ENCODE measurements at places on chromosomes 12 and 14. TPM values are rescaled to one million over a fixed set of nuclear protein-coding genes. Genes with fewer than 3 reads are reported as not detected.
A peak's percentile ranks its signal among the peaks of the same experiment; 100 is the strongest.

Gene FITM1
- total RNA-seq, result 0.79 TPM

DNA sequence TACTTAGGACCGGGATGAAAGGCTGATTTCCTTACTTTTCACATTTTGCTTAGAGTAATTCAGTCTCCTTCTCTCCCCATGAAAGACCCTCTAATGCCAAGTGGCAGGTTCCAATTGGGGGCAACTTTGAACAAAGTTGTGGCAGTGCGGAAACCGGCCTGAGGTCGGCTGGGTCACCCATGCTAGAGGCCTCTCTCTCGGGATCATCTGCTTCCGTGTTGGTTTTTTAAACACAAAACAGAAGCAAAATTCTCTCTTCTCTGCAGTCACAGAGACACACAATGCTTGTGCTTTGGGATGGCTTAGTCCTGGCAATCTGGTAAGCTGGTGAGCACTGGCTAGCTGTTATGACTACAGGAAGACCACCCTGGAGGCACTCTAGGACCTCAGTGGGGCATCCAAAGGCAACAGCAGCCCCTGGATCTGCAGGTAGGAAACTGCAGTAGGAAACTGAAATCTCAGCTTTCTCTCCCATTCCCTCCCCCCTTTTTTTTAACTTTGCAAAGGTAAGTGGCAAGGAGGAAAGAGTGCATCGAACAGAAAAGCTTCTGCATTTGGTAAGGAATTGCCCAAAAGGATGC is 102.1 kb downstream of the BCL11B start:
- DNase-seq, result no peak

GRCh38 chr12:43370263-43370662 is 181.7 kb downstream of the ADAMTS20 start:
- peak; percentile 16 for DNase-seq

GRCh38 chr12:130477266-130477665 is 139.6 kb downstream of the PIWIL1 start:
- no peak for DNase-seq

DNA sequence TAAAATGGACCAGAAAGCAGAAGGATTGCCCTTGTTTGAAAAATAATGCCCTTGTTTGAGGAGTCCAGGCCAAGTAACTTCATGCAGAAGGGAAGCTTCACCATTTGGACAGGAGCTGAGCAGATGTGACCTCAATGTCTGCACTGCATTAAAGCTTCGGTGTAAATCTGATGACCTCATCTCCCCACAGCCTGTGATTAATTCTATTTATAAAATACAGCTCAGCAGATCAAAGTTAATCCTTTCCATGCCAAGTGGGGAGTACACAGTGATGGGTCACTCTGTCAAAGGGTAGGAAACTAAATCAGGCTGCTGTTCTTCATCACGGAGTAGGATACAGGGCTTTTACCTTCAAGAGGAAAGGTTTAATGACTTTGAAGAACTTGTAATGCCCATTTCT is 533.7 kb downstream of the RPS29 start:
- peak; percentile 21 for DNase-seq

Gene TSPAN9
- total RNA-seq, result 31.0 TPM

- DNase-seq, result no peak
Observed at GRCh38 chr12:52575256-52575655, 1.6 kb upstream of the KRT74 start.
